MCF 10A (cell line): ENCODE measurements at places on chromosomes 5 and 9. TPM values are rescaled to one million over a fixed set of nuclear protein-coding genes. Genes with fewer than 3 reads are reported as not detected.
A peak's percentile ranks its signal among the peaks of the same experiment; 100 is the strongest.

The OTP gene
- total RNA-seq, result not detected in 2 replicates

The PCDHGA11 gene
- 0.30 and 0.76 TPM in 2 replicates for total RNA-seq

The F2RL1 gene
- 30.7 and 34.9 TPM in 2 replicates for total RNA-seq

The GAPVD1 gene
- 46.2 and 53.9 TPM in 2 replicates for total RNA-seq

The EDIL3 gene
- not detected in 2 replicates for total RNA-seq

The COMMD10 gene
- total RNA-seq, result 18.6 and 23.2 TPM in 2 replicates

The CDK5RAP2 gene
- total RNA-seq, result 43.4 and 50.0 TPM in 2 replicates

The KCNV2 gene
- not detected in 2 replicates for total RNA-seq

The SH3GL2 gene
- not detected in 2 replicates for total RNA-seq

The OMD gene
- 0.61 and 1.4 TPM in 2 replicates for total RNA-seq

The RNF180 gene
- 6.0 and 7.4 TPM in 2 replicates for total RNA-seq

The CD180 gene
- total RNA-seq, result 0.07 TPM in 1 of 2 replicates, not detected in the other

The DMRTA1 gene
- total RNA-seq, result 0.54 and 0.77 TPM in 2 replicates

The C9orf153 gene
- 0.19 TPM in 1 of 2 replicates, not detected in the other for total RNA-seq

The NR5A1 gene
- total RNA-seq, result not detected in 2 replicates

The NOTCH1 gene
- total RNA-seq, result 37.5 and 53.4 TPM in 2 replicates

- DNase-seq, result no peak
Observed at GRCh38 chr5:157930710-157931109, 71.8 kb upstream of the CLINT1 start.

DNA sequence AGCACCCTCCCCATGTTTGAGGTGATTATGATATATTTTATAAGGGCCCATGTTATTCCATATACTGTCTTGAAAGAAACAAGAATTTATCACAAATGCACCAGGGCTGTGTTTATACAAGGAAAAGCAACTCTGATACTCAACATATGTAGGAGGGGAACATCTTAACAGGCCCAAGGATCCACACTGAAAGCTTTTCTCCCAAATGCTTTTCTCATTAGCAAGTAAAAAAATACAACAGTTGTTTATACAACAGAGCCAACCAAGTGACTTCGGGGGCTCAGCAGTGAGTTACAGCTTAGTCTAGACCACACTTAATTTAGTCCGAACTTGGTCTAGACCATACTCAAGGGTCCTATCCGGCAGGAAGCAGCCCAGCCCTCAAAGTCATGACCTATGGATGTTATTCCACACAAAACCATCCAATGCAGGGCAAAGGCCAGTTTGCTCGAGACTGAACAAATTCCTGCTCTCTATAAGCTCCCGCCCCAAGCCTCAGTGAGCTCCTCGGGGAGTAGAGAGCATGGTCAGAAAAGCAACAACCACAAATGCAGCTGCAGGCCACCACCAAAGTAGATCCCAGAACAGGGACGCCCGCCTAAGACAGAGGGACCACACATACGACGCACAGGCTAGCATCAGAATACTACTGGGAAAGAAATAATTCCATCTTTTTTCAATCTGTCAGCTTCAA is 6.8 kb downstream of the GZMK start:
- no peak for DNase-seq

DNA sequence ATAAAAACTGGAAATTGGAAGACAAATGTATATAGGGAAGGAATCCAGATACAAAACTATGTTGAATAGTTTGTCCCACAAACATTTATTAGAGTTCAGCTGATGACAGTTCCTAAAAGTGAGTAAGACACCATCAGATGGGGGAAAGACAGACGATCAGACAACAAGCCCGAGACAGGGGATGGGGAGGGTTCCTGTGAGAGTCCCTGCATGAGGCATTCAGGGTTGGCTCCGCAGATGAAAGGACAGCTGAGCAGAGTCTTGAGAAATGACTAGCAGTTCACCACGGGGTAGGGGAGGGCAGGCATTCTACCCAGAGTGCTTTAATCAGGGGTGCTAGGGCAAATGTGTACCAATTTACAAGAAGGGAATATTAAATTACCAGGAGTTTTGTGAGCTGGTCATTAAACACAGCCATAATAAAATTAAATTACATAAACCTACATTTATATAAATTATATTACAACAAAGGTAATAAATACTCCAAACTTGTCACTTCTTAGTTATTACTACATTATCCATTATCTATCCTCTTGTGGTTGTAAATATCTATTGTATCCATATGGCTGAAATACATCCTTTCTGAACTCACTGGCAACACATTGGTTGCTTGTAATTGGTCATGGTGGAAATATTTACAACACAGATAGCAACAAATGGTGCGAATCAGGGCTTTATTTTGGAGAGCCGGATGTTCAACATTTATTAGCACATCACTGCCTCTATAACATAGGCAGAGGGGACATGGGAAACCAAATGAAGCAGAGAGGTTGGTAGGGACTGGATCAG is 27.8 kb downstream of the TNFSF15 start:
- DNase-seq, result no peak

DNA sequence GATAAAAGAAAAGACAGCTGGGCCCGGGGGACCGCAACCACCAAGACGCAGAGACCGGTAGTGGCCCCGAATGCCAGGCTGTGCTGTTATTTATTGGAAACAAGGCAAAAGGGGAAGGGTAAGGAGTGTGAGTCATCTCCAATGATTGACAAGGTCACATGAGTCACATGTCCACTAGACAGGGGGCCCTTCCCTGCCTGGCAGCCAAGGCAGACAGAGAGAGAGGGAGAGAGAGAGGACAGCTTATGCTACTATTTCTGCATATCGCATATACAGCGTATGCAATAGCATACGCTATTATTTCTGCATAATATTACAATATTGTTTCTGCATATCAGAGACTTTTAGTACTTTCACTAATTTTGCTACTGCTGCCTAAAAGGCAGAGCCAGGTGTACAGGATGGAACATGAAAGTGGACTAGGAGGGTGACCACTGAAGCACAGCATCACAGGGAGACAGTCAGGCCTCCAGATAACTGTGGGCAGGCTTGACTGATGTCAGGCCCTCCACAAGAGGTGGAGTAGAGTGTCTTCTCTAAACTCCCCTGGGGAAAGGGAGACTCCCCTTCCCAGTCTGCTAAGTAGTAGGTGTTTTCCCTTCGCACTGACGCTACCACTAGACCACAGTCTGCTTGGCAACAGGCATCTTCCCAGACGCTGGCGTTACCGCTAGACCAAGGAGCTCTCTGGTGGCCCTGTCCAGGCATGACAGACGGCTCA is 50.3 kb downstream of the RFX3 start:
- DNase-seq, result peak; percentile 27

GRCh38 chr9:106286249-106286648 is 576.7 kb upstream of the ZNF462 start:
- DNase-seq, result peak; percentile 37

GRCh38 chr9:91816356-91816755 is 133.7 kb downstream of the ROR2 start:
- DNase-seq, result no peak

GRCh38 chr5:27523629-27524028 is 485.2 kb upstream of the CDH9 start:
- no peak for DNase-seq

DNA sequence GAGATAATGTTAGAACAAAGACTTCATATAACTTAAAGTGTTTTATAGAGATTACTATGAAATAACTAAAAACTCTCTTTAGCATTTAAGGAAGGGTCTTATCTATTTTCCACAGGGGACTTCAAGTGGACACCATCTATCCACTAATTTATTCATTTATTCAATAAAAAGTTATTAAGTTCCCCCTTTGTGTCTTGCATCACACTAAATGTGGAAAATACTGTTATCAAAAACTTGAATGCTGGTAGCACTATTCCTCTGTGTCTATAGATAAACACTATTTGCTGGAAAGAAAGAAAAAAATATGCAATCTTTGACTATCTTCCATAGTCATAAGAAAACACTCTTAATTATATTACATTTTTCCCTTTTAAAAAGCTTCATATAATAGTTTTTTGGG is 20.1 kb upstream of the ZNF622 start:
- no peak for DNase-seq

- DNase-seq, result no peak
Observed at GRCh38 chr5:81146031-81146430, 87.1 kb upstream of the CKMT2 start.

GRCh38 chr5:33921002-33921401 is 15.2 kb upstream of the RXFP3 start:
- DNase-seq, result no peak

- no peak for DNase-seq
Observed at GRCh38 chr9:105258225-105258737, 13.8 kb downstream of the SLC44A1 start.

- DNase-seq, result no peak
Observed at GRCh38 chr9:35103660-35104191, 795 bp upstream of the STOML2 start.

DNA sequence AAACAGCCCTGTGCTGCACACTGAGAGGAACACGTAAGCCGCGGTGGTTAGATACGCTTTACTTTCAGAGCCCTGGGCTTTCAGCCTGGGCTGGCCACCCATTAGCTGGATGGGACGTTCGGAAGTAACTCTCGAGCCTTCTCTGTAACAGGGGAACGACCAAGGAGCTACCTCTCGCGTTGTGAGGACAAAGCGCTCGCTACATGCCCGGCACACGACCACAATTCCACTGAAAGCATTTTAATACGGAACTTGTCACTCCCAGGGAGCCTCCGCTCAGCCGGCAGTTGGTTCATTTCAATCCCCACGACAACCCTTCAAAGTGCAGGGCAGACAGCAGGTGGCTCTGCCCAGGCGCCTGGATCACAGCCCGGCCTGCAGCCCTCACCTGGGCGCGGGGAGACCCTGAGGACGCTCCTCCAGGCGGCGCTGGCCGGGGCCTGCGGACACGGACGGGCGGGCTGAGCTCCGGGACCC is 368 bp downstream of the SURF1 start:
- no peak for DNase-seq

DNA sequence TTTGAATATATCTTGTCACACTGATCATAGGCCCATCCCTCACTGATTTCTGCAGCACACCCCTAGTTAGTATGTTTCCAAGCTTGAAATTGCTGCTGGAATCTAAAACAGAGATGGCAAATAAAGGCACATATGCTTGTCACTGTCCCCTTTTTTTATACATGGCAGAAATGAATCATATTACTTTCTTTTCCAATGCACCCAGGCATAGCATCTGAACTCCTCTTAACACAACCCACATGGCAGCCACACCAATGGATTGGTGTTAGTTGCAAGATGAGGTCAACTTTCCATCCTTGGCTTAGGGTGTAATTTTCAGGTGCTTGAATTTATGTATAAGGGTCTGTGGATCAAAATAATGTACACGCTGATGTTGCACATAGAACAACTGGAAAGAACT is 473.8 kb upstream of the ZNF608 start:
- no peak for DNase-seq

- no peak for DNase-seq
Observed at GRCh38 chr5:139488260-139488659, 5.7 kb upstream of the STING1 start.

DNA sequence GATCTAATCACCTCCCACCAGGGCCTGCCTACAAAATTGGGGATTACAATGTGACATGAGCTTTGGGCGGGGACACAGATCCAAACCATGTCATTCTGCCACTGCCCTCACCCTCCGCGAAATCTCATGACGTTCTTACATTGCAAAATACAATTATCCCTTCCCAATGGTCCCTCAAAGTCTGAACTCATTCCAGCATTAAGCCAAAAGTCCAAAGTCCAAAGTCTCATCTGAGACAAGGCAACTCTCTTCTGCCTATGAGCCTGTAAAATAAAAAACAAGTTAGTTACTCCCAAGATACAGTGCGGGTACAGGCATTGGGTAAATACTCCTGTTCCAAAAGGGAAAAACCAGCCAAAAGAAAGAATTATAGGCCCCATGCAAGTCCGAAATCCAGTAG is 14.6 kb upstream of the PCDHAC2 start:
- DNase-seq, result no peak

GRCh38 chr5:88761269-88761850 is 121.6 kb downstream of the MEF2C start:
- no peak for DNase-seq

DNA sequence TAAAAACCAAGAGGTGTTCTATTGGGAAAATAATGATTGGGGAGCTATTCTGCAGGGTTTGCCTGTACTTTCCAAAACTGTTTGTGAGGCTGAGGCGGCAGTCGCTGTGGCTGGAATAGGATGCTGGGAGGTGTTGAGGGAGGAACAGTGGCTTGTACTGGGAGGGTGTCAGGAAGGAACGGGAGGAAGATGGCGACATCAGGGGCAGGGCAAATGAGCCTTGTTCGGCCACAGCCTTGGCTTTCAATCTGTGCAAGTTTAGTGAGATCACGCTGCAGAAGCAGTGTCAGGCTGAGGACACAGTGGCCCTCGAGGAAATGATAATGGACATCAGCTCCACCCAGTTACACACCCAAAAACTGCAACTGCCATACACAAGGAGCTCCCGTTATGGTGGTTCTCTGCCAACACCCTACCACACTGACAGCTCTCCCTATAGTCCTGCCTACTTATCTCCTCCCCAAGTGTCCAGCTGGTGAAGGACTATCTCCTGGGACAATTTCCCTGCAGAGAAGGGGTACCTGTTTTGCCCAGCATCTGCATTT is 27.3 kb downstream of the KIF2A start:
- DNase-seq, result no peak

GRCh38 chr9:81833563-81834345 is 94.5 kb upstream of the SPATA31D4 start:
- DNase-seq, result no peak

- DNase-seq, result peak; percentile 95
Observed at GRCh38 chr5:167644619-167645018, 646.8 kb upstream of the WWC1 start.

DNA sequence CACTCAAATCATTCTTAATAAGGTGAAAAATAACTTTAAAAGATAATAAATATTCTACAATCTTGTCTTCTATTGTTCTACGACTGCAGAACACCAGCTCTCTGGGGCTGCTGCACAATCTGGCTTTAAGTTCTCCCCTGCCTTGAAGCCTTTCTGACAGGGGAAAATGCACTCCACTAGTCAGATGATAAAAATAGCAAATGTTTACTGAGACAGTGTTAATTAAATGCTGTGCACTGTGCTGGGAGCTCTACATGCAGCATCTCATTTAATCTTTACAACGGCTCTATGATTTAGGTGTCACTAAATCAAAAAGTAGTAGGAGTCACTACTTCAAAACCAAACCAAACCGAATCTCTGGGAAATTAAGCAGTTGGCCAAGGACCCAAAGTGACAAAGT is 132.7 kb downstream of the SLIT3 start:
- no peak for DNase-seq

DNA sequence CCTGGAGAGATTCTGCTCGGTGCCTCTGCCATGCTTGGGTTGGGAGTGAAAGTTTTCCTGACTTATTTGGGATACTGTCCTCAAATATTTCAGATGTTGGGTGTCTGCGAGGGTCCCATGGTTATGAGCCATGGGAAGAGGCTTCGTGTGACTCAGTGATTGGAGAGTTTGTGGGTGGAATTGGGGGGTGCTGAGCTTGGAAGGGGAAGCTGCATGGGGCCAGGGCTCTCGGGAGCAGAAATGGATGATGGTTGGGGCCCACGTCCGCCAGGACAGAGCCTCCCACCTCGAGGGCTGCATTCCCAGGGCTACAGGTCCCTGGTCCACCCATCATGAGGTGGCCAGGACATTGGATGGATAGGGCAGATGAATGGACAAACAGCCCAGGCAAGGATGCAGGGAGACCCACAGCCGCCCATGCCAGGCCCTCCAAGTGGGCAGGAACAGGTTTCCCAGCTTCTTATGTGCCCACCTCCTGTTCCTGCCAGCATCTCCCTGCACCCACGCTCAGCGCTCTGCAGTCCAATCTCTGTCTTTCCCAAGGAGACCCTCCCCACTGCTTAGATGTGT is 5.5 kb downstream of the OBP2B start:
- no peak for DNase-seq
